Activated naive CD8-positive, alpha-beta T cell treated with anti-CD3 and anti-CD28 coated beads, Interleukin-2, amount 10 ng/mL, durations not matched to agents 7 days and 5 days (primary cell): ENCODE measurements at places on chromosomes 12 and 14. TPM values are rescaled to one million over a fixed set of nuclear protein-coding genes. Genes with fewer than 3 reads are reported as not detected.

Gene MYL2
- not detected for total RNA-seq

Gene ANKRD33
- not detected for total RNA-seq

Gene CCDC197
- 0.25 TPM for total RNA-seq

Gene CKB
- 4.3 TPM for total RNA-seq

Gene CRACR2A
- 35.3 TPM for total RNA-seq

Gene SERPINA12
- not detected for total RNA-seq

Gene MIP
- not detected for total RNA-seq

Gene C12orf57
- total RNA-seq = 217 TPM

Gene KRT74
- not detected for total RNA-seq

Gene PLCZ1
- total RNA-seq = not detected

Gene RD3L
- not detected for total RNA-seq

Gene KRT7
- 8.9 TPM for total RNA-seq

Gene NKX2-1
- total RNA-seq = not detected

Gene GPR135
- 1.5 TPM for total RNA-seq

Gene TAS2R10
- total RNA-seq = 0.58 TPM

Gene CIROP
- not detected for total RNA-seq

Gene PA2G4
- total RNA-seq = 226 TPM

Gene PLEKHG7
- not detected for total RNA-seq

Gene ERP27
- total RNA-seq = 10.1 TPM

DNA sequence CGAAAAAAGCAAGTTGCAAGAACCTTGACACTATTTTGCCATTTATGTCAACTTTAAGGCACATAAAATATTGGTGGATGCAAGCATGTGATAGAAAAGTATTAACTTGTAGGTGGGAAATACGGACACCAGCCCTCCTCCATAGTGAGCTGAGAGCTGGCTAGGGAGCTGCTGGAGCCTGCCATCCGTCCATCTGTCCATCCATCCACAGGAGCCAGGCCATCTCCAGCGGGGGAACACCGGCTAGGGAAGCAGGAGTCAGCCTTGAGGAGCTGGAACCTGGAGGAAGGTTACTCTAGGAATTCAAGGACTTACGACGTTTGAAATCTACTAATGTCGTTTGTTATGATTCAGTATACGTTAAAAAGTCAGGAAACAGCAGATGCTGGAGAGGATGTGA is 120.7 kb upstream of the C14orf180 start:
- DNase-seq = no peak

GRCh38 chr14:85301506-85301905 is 228.4 kb upstream of the FLRT2 start:
- no peak for DNase-seq

- no peak for DNase-seq
Measured at GRCh38 chr12:67996347-67996746, 7.1 kb downstream of the IFNG-AS1 start.

GRCh38 chr14:105323663-105324062 is 9.1 kb downstream of the PACS2 start:
- no peak for DNase-seq

- DNase-seq = no peak
Measured at GRCh38 chr12:132582582-132583410, 27.6 kb downstream of the LRCOL1 start.

DNA sequence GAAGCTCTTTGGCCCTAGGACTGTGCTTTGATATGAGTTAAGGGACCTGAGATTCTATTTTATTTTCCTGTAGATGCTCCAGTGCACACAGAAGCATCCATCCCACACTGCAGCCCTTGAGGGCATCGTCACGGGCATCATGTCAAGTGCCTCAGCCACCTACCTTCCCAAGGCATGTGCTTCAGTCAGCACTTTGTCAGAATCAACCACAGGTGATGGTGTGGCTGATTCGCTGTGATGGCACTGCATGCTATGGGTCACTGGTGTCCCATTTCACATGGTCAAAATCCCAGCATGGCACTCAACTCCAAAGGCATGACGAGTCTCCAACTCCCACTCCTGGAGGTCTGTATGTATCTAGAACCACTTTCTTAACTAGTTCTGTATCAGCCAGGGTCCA is 100.8 kb downstream of the AACS start:
- DNase-seq = no peak

DNA sequence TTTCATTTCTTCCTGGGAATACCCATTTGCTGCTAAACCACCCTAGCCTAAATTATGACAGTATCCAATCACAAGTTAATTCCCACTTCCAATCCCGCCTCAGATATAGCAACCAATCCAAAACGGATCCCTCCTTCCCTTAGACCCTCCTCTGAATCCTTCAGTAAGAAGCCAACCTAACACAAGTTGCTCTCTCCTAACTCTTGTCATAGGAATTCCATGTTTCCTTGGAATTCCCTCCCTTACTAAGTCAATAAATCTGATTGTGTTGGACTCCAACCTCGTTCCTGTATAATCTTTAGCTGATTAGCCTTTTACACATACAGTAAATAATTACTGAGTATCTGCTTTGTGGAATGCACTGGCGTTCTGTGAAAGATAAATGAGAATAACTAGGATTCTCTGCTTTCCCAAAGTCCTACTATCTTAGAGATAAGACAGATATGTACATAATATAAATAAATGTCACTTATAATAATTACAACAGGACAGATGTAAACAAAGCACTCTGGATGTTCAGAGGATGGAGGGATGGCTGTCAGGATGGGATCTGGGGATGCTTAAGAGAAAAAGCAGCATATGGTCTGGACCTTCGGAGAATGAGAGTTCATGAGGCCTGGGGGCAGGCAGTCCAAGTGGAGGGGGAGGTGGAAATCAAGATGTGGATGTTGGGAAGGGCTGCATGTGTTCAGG is 185.8 kb upstream of the SOX5 start:
- DNase-seq = no peak

GRCh38 chr12:75820848-75821578 is 210.6 kb downstream of the PHLDA1 start:
- no peak for DNase-seq

GRCh38 chr14:74425525-74426201 is 347 bp downstream of the SYNDIG1L start:
- DNase-seq = peak; percentile 85

GRCh38 chr12:113055594-113056380 is 743 bp upstream of the DTX1 start:
- DNase-seq = no peak

GRCh38 chr14:64253672-64254071 is 40.5 kb downstream of the ESR2 start:
- DNase-seq = no peak

DNA sequence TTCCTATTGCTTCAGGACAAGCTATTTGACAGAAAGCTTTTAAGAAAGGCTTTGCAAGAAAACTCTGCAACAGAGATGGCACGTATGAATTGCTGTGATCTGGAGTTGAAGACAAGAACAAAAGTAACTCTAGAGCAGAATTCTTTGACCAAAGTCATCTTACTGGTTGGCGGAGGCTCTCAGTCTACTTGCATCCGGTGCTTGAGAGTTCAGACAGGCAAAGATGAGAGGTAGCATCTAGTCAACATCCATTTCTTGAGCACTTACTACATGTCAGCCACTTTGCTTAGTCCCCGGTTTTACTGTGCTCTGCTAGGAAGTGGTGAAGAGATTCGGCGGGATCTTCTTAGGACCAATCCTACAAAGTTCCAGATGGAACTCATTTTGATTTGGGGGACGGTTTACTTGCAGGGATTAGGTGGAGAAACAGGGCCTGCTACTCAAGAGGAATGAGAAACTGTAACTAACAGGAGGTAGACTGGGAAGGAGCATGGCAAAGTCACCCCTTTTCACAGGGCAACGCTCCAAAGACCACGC is 404 bp upstream of the CCDC91 start:
- no peak for DNase-seq

- DNase-seq = no peak
Measured at GRCh38 chr12:121769831-121770301, 23.6 kb downstream of the RHOF start.

GRCh38 chr14:39246618-39247017 is 12.9 kb downstream of the MIA2 start:
- no peak for DNase-seq

DNA sequence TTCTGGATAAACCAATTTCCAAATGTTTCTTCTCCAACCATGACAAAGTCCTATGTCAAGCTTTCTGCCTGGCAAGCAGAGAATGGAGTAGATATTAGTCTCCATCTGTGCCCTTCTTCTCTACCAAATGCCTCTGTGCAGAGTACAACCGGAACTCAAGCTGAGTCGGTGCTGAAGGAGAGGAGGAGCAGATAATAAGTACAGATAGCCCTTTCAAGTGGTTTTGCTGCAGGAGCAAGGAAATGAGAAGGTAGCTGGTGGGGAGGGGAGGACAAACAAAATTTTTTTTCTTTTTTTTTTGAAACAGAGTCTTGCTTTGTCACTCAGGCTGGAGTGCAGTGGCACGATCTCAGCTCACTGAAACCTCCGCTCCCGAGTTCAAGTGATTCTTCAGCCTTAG is 14.2 kb upstream of the HELB start:
- DNase-seq = peak; percentile 39

DNA sequence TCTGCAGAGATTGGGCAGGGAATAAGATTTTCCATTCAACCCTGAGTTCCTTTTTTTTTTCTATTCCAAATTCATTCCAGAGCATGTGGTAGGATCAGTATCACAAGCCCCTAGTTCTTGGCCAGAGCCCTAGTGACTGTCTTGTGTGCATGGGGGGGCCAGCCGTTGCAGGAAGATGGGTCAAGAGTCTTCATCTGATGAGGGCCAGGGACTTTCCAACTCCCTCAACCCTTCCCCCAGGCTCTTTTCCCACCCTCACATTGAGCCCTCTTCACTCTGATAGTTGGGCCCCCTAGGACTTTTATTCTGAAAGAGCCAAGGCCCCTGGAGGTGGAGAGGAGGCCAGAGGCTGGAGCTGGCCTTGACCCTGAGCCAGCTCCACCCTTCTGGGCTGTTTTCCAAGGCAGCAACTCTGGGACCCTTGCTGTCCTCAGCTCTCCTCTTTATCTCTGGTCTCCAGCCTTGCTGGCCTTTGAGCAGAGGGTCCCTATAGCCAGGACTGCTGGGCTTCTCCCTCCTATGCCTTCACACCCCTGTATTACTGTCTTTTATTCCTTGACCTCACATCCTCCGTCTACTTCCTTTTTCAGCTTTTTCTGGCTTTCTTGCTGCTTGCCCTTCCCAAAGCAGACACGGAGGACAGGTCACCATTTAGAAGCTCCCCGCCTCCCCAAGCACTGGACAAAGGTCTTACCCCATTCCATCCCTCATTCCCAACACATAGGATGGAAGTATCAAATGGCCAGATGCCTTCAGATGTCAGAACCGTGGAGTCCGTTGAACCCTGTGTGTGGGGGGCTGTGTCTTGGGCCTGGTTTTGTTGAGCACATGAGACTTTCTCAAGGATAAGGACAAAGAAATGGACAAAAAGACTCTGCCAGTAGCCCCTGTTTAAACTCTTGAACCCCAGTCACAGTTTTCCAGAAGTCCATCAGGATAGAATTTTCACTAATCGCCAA is 5.6 kb downstream of the RBP5 start:
- no peak for DNase-seq

- DNase-seq = no peak
Measured at GRCh38 chr12:179885-180284, 34.1 kb downstream of the SLC6A12 start.

DNA sequence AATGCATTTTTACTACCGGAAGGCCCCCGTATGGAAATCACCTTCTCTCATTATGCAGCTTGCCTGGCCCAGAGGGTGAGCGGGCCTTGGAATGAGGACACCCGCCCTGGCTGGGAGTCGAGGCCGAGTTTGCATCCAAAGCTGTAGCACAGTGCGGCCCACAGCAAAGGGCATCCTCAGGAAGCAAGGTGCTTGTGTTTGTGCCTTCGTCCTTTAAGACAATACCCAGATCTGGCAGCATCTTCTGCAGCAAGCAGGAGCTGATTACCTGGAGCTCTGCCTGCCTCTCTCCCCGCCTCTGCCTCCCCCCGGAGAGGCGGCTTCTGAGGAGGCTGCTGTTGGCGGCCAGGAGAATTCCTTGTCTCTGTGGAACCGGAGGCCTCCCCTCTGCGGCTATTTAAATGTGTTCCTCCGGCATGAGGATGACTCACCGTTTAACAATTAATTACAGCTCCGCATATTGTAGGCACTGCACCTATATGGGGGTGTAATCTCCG is 145.3 kb downstream of the CACNA1C start:
- DNase-seq = no peak

GRCh38 chr12:1583421-1584078 is 10.8 kb downstream of the FBXL14 start:
- DNase-seq = no peak

- no peak for DNase-seq
Measured at GRCh38 chr12:63419154-63419553, 249.1 kb downstream of the DPY19L2 start.

DNA sequence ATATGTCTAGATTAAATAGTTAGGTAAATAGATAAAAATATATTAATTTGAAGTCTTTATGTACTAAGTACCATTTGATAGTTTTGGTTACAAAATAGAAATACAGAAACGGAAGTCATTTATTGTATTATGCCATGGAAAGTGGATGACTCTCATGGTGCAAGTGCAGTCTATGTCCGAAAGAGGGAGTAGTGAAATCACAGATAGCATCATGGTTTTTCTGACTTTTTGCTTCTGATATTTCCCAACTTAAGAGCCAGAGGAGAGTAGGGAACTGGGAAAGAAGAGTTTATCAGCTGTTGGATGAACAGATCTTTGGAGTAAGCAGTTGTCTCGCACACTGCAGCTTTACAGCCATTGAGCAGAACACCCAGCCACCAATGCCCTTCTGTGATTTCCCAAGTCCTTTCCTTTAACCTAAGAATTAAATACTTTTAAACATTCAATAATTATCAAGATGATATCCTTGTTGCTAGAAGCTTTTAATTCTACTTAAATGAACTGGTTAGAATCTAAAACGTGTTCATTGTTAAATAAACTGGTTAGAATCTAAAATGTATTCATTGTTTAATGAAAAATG is 18.4 kb upstream of the SRGAP1 start:
- no peak for DNase-seq

DNA sequence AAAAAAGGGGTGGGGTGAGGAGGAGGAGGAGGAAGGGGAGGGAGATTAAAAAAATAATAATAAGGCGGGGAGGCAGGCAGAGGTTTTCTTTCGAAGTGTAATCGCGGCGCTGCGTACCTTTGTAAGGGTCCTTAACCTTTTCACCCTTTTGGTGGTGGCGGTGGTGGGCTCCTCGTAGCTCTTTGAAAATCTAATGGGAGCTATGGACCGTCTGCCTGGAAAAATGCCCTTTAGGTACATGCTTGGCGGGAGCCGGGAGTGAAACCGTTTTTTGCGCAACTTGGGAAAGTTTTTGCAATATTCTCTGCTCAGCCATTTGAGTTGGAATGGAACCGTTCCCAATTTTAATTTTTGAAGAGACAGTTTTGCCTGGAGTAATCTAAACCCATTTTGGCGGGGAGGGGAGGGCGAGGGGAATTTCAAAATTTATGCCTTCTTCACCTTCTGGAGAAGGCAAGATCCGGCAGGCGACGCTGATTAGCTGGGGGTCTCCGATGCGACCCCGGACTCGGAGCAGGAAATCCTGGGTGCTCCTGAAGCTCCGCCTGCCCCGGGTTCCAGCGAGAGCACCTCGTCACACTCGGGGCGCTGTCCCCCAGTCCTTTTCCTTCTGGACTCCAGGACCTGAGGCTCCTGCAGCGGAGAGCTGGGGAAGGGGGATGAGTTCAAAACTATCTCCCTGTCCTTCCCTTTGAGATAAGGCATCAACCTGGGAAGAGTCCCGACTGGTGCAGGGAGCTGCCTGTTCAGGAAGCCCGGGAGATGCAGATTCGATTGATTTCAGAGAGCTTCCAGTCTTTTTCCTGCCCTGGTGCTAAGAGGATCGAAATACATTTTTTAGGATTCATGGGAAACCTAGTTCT is 74.6 kb upstream of the TBX5 start:
- DNase-seq = no peak

- peak; percentile 76 for DNase-seq
Measured at GRCh38 chr12:46219877-46220655, 48.8 kb downstream of the SLC38A1 start.

GRCh38 chr12:68501226-68501625 is 109.5 kb upstream of the RAP1B start:
- DNase-seq = no peak
